ENCODE measurements at places on chromosomes 7 and 10. TPM values are rescaled to one million over a fixed set of nuclear protein-coding genes. Genes with fewer than 3 reads are reported as not detected.

GIMAP1 gene
- 18.8 TPM for total RNA-seq

PALD1 gene
- total RNA-seq: 1.2 TPM

HTRA1 gene
- not detected for total RNA-seq

MSMB gene
- not detected for total RNA-seq

OR2F1 gene
- not detected for total RNA-seq

SLK gene
- total RNA-seq: 27.4 TPM

Measured in T-helper 2 cell treated with Interferon-gamma antibody and Interleukin-4, amounts not matched to agents 100 ng/mL and 5 ng/mL, for 36 hours (primary cell).